Activated T-helper 17 cell treated with anti-CD3 and anti-CD28 coated beads, Interleukin-2, amount 50 U/mL, for 72 hours (primary cell): ENCODE measurements at places on chromosomes 1 and 21.

- no peak overlapping the region for H3K4me3 ChIP-seq
- H3K27me3 ChIP-seq: no peaks in the 10 kb centered on the region
- H3K4me1 ChIP-seq: no peaks in the 10 kb centered on the region
- H3K27ac ChIP-seq: peak overlapping the region; percentile 2
Measured at GRCh38 chr21:32826329-32827167, 55.0 kb upstream of the PAXBP1 start.

DNA sequence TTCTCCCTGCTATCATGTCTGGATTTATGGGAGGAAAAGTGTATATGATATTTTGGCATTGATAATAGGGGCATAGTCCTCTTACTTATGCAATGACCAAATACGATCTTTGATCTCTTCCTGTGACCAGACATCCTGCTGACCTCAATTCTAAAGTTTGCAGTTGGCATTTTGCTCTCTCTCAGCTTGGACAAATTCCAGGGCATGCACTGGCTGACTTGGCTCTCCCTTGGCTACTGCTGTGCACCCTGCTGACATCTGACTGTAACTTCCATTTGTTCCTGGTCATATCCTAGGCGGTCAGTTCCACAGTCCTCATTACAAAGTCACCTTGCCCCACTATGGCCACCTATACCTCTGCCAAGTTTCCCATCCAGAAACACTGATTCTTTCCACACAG, 380.7 kb upstream of the NR5A2 start:
- ATAC-seq: no peak
- no peak overlapping the region for H3K27ac ChIP-seq
- no peak overlapping the region for H3K4me3 ChIP-seq
- no peaks in the 10 kb centered on the region for H3K36me3 ChIP-seq
- H3K4me1 ChIP-seq: no peaks in the 10 kb centered on the region

DNA sequence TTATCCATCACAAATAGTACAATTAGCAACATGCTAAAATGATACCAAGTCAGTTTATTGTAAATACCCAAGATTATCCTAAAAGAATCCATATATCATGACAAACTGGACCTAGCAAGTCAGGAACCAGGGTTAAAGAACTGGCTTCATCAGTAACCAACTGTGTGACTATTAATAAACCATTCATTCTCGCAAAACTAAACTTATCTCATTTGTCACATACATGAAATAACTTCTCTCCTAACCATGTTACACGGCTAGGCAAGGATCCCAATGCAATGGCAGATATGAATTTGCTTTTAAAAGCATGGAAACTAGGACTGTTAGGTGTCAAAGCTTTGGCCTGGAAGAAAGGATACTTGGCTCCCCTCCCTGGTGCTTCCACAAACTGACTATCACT, 29.4 kb downstream of the CYP2J2 start:
- no peaks in the 10 kb centered on the region for H3K4me1 ChIP-seq
- no peaks in the 10 kb centered on the region for H3K36me3 ChIP-seq
- no peak overlapping the region for H3K4me3 ChIP-seq

GRCh38 chr1:232123775-232124659, 497.4 kb downstream of the DISC1 start:
- no peaks in the 10 kb centered on the region for H3K36me3 ChIP-seq
- H3K27me3 ChIP-seq: peaks cover 11% of the 10 kb centered on the region
- no peak overlapping the region for H3K27ac ChIP-seq
- peaks cover 13% of the 10 kb centered on the region for H3K4me1 ChIP-seq

DNA sequence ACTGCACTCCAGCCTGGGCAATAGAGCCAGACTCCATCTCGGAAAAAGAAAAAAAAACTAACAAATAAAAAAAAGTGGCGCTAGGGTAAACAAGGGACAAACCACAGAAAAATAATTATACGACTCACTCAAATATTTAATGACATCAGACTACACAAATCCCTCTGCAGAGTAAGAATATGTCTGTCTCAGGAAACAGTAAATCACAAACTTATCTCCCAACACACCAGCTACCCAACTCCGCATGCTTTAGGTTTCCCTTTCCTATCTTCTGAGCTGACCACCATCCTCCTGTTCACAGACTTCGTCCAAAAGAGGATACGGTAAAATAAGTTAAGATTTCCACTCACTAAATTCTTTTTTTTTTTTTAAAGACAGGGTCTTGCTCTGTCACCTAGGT, 16.2 kb downstream of the WDR47 start:
- no peak overlapping the region for H3K4me3 ChIP-seq
- H3K4me1 ChIP-seq: no peaks in the 10 kb centered on the region

DNA sequence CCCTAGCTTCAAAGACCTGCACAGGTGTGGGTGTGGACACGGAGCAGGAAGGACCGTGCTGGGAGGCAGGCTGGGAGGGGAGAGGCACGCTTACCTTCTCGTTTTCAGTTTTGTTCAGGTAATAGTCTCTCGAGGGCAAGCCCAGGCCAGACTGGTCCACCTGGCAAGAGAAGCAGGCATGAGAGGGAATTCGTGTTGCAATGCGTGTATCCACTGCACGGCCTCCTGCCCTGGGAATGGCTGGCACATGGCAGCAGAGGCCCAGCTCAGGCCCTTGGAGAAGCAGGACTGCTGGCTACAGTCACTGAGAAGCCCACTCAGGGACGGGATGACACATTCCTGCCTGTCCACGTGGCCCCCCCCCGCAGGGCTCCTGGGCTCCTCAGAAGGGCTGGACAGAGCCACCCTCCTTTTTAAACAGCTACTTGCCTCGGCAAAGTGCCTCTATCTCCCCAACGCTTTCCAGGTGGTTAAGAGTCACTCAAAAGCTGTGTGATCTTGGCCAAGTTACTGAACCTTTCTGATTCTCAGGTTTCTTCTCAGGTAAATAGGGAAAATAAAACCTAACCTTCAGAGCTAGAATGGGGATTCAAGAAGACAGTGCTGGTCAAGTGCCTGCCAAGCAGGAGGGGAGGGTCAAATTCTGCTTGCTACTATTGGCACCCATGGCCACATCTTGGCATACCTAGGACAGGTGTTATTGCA, 32.7 kb downstream of the ECE1 start:
- no peaks in the 10 kb centered on the region for H3K27me3 ChIP-seq
- H3K27ac ChIP-seq: peak overlapping the region; percentile 97
- ATAC-seq: no peak
- H3K4me3 ChIP-seq: peak overlapping the region; percentile 75
- H3K4me1 ChIP-seq: peaks cover 49% of the 10 kb centered on the region

DNA sequence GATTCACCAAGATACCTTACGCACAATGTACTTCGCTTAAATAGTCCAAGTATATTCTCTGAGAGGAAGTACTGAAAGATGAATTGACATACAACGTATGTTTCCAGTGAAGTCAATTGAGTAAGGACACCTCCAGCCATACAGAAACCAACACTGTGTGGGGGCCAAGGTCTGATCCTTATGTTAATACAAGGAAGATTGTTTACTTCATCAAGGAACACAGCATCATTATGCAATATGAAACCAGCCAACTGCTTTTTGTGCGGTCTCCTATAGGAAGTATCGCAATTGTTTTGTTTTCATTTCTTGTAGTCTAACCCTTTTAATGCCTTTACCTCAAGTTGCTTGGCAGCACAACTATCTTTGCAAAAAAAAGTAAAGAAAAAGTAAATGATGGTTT, 28.2 kb upstream of the TEKT2 start:
- no peak overlapping the region for H3K27ac ChIP-seq
- no peaks in the 10 kb centered on the region for H3K4me1 ChIP-seq
- ATAC-seq: no peak

GRCh38 chr1:226046240-226046639, 16.3 kb upstream of the H3-3A start:
- no peak for ATAC-seq
- no peaks in the 10 kb centered on the region for H3K27me3 ChIP-seq
- no peaks in the 10 kb centered on the region for H3K36me3 ChIP-seq
- no peaks in the 10 kb centered on the region for H3K4me1 ChIP-seq
- no peak overlapping the region for H3K4me3 ChIP-seq

- H3K4me1 ChIP-seq: peaks cover 9% of the 10 kb centered on the region
- peaks cover 58% of the 10 kb centered on the region for H3K27me3 ChIP-seq
- no peak overlapping the region for H3K4me3 ChIP-seq
- H3K36me3 ChIP-seq: peaks cover 5% of the 10 kb centered on the region
- no peak for ATAC-seq
Measured at GRCh38 chr1:156423422-156424352, 54.7 kb downstream of the RHBG start.

GRCh38 chr1:211735208-211736170, 60.1 kb upstream of the NEK2 start:
- ATAC-seq: peak; percentile 32
- H3K27ac ChIP-seq: no peak overlapping the region
- peaks cover 13% of the 10 kb centered on the region for H3K27me3 ChIP-seq
- H3K4me1 ChIP-seq: peaks cover 26% of the 10 kb centered on the region

DNA sequence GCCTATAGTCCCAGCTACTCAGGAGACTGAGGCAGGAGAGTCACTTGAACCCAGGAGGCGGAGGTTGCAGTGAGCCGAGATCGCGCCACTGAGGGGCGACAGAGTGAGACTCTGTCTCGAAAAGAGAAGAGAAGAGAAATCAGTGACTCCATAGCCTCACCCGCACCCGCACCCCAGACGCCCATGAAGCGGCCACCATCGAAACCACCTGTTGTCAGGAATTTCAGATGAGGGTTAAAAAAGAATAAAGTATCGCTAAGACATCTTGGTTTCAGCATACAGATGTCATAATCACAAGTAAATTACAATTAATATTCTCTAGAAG, 47.4 kb downstream of the NPHP4 start:
- H3K27me3 ChIP-seq: no peaks in the 10 kb centered on the region
- ATAC-seq: no peak
- peaks cover 43% of the 10 kb centered on the region for H3K36me3 ChIP-seq
- no peak overlapping the region for H3K27ac ChIP-seq

DNA sequence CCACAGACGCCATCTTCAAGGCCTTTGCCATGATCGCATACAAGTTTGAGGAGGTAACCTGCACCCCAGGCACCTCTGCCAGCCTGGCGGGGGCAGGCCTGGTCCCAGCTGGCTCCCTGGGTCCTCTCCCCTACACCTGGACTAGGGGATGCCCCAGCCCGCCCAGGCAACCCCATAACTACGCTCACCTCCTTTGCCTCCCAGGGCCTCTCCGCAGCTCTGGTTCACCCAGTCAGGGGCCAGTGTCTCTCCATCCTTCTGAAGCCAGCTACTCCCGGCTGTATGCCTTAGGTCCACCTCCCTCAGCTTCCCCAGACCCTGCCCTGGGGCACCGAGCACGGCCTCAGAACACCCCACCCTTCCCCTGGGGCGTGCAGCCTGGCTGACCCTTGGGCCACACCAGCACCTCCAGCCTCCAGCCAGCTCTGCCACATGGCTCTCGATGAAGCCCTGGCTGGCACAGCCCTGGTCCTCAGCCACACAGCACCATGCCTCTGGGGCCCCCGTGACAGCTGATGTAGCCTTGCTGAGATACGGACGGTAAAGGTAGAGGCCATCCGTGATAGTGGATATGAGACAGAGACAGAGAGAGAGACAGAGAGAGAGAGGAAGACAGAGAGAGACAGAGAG, 80.4 kb upstream of the COL6A1 start:
- H3K4me3 ChIP-seq: no peak overlapping the region
- no peaks in the 10 kb centered on the region for H3K36me3 ChIP-seq
- no peaks in the 10 kb centered on the region for H3K27me3 ChIP-seq
- no peak overlapping the region for H3K27ac ChIP-seq
- ATAC-seq: no peak

GRCh38 chr1:12173631-12174121, 6.9 kb downstream of the TNFRSF1B start:
- no peaks in the 10 kb centered on the region for H3K27me3 ChIP-seq
- peaks cover 100% of the 10 kb centered on the region for H3K36me3 ChIP-seq
- H3K27ac ChIP-seq: peak overlapping the region; percentile 73
- H3K4me1 ChIP-seq: peaks cover 64% of the 10 kb centered on the region
- peak; percentile 10 for ATAC-seq

- no peak for ATAC-seq
- H3K27ac ChIP-seq: no peak overlapping the region
- H3K36me3 ChIP-seq: no peaks in the 10 kb centered on the region
- H3K4me3 ChIP-seq: no peak overlapping the region
- H3K4me1 ChIP-seq: no peaks in the 10 kb centered on the region
Measured at GRCh38 chr1:208965351-208965750, 618.2 kb upstream of the CAMK1G start.

DNA sequence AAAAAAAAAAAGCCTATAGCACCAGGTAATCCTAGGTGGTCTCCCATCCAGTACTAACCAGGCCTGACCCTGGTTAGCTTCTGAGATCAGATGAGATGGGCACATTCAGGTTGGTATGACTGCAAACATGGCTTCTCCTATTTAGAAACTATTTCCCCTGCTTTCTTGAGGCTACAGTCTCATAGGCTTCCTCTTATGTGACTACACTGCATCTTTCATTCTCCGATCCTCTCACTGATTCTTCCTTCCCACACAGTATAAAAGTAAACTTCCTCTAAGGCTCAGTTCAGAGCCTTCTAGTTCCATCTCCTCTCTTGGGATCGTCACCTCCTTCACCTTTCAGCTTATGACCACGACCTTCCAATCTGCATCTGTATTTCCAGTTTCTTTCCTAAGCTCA, 30.4 kb upstream of the RNF2 start:
- H3K4me3 ChIP-seq: no peak overlapping the region
- no peak for ATAC-seq
- no peak overlapping the region for H3K27ac ChIP-seq
- peaks cover 11% of the 10 kb centered on the region for H3K27me3 ChIP-seq

DNA sequence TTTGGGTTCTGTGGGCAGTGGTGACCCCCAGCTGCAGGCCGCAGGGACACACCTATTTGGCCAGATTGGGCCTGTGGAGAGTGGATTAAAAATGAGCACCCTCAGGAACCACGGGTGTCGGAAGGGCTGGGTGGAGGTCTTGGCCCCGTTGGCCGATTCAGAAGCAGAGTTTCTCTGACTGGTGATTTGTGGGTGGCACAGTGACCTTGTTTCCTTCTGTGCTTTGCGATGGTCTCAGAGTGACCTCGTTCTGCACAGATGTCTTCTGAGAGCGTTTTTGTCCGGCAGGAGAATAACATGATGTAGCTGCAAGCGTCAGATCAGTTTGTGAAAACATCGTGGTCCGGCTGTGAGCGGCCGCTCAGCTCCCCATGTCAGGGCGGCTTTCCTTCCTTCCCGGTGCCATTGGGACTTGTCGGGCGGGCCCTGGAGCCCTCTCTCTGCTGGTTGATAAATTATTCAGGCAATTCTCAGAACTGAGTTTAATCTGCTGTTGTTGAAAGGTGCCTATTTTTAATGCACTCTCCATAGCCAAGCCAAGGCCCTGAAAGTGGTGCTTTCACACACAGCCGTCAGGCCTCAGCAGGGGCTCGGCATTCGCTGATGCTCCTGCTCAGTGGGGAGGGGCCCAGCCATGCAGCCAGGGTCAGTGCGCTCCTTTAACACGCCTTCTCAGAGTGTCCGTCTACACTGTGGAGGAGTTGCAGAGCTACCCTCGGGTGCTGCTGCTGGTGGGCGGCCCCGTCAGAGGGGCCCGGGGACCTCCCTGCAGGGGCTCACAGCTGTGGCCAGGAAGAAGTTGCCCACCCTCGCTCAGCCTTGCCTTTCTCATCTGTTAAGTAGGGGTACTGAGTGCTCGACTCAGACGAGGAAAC, 26.8 kb downstream of the TRPM2 start:
- no peak overlapping the region for H3K27ac ChIP-seq
- peaks cover 87% of the 10 kb centered on the region for H3K36me3 ChIP-seq
- peaks cover 10% of the 10 kb centered on the region for H3K4me1 ChIP-seq
- H3K4me3 ChIP-seq: no peak overlapping the region
- ATAC-seq: no peak
- no peaks in the 10 kb centered on the region for H3K27me3 ChIP-seq
